ENCODE measurements at places on chromosomes 7 and 10.

GRCh38 chr7:113282875-113283274, 164.5 kb upstream of the SMIM30 start:
- DNase-seq: no peak

DNA sequence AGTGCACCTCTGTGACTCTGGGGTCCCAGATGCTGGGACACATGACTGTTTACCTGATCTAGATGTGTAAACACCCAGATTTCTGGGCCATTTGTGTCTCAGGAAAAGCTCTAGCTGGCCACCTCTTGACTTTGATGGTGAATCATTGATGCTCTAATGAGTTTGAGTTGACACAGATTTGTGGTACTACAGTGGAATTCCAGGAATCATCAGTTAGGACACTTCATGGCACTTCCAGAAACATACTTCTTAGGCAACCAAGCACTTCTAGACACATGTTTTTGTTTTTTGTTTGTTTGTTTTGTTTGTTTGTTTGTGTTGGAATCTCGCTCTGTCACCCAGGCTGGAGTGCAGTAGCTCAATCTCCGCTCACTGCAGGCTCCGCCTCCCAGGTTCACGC, 302.2 kb upstream of the ZMIZ1 start:
- DNase-seq: no peak

DNA sequence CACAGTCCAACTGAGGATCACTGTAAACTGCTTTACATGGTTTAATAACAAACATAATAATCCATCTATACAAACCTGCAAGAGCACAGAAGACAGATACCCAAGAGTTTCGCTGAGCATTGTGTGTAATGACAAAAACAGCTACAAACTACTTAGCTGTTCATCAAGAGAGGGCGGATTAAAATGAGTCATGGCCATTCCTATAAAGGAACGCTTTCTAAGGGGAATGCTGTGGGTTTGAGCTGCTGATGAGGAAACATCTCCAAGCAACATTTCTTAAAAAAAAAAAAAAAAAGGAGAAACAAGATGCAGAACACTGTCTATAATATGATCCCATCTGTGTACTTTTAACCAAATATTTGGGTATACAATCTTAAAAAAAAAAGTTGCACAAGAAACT, 33.8 kb downstream of the VOPP1 start:
- no peak for DNase-seq

GRCh38 chr7:105742787-105743186, 133.6 kb downstream of the ATXN7L1 start:
- no peak for DNase-seq

DNA sequence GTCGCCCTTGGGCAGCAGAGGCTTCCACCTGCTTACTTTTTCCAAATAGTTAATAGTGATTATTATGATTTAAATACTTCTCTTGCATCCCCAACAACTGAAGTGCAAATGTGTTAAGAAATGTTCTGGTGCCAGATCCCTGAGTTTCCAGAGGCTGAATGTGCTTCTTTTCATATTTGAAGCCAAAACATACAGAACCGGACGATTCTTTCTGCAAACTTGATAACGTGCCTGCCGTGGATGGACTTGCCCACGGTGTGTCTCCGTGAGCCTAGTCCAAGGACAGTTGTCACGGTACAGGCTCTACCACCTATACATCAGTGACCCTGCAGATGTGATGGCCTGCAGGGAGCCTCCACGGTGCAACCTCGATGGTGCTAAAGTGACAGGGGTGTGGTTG, 198.6 kb upstream of the LYZL2 start:
- DNase-seq: no peak

DNA sequence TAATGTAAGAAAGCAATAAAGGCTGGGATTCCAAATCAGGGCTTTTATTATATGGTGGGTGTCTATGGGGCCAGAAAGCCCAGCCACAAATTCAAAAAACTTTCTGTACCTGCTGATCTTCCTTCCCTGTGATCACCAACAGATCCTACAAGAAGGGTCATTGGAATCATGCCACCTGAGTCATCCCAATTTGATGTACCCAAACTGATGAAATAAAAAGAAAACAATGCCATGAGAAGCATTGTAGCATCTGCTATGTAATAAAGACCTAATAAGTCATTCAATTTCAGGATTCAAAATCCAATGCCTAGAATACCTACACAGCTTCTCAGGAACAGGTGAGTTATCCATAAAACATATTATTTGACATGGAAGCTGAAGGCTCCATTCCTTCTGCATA, 228.8 kb downstream of the DKK1 start:
- DNase-seq: no peak

GRCh38 chr7:98913612-98914011, 35.3 kb downstream of the TRRAP start:
- DNase-seq: no peak

- DNase-seq: no peak
Measured at GRCh38 chr10:76447578-76447977, 1016.2 kb downstream of the LRMDA start.

- no peak for DNase-seq
Measured at GRCh38 chr7:157589680-157590079, 252.9 kb downstream of the DNAJB6 start.

DNA sequence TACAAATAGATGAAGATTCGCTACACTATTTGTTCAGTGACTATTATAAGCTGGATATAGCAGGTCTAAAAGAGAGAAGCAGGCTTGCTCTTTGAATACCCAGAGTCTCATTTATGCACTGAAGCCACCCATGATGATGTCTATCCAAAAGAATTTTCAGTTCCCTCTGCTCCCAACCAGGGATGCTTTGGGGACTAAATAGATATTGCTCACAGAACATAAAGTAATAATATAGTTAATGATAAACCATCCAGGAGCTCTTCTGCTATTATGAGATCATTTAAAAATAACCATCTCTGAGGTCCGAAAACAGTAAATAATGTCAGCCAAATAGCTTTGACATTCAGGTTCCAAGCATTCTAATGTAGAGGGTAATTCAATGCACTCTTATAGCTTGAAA, 875.4 kb downstream of the SORCS3 start:
- no peak for DNase-seq

- DNase-seq: no peak
Measured at GRCh38 chr7:137965942-137966640, 35.8 kb downstream of the CREB3L2 start.

DNA sequence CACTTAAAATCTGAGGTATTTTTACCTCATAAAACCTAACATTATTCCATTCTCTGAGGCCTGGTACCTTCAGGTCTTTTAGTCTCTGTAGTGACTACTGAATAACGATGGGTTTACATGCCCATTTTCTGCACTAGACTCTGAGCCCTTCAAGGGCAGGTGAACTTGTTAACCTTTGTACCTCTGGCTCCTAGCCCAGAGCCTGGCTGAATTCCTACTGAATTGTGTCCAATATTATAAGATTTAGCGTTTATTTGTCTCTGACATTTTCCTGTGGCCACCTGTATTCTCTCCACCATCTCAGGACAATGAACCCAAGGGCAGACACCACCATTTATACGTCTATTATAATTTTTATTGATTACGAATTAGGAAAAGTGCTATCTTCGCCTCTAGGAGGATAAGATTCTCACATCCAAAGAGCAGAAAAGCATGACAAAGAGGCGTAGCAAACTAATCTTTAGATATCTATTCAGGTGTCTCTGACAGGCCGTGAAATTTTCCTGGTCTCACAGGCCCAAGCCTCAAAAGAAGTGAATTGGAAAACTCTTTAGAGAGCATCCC, 27.9 kb upstream of the HNRNPH3 start:
- no peak for DNase-seq

DNA sequence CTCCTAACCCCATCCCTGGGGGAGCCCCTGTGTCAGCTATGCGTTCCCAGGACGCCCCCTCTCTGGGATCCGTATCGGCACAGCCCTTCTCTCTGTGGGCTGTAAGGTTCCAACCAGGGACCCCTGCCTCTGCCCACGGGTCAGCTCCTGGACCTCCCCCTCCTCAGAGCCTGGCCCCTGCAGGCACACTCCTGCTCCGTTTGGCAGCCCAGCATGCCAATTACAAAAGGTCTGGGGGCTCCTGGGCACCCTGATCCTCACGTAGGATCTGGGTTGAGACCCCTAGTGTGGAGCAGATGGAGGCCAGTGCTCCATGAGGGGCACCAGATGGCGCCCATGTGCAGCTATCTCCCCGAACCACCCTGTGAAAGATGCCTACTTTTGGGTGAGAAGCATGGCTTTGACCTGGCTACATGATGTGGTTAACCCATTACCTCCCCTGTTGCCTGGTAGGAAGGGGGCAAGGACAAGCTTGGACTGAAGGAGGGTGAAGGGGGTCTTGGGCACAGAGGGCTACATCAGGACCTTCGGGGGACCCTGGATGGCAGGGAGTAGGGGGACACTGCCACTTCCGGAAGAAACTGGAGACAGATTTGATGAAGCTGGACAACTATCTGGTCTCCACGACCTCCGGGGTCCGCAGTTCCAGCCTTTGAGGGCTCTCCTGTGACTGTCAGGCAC, 9.0 kb downstream of the TACR2 start:
- no peak for DNase-seq

GRCh38 chr10:93379731-93380575, 102.2 kb downstream of the MYOF start:
- DNase-seq: no peak

DNA sequence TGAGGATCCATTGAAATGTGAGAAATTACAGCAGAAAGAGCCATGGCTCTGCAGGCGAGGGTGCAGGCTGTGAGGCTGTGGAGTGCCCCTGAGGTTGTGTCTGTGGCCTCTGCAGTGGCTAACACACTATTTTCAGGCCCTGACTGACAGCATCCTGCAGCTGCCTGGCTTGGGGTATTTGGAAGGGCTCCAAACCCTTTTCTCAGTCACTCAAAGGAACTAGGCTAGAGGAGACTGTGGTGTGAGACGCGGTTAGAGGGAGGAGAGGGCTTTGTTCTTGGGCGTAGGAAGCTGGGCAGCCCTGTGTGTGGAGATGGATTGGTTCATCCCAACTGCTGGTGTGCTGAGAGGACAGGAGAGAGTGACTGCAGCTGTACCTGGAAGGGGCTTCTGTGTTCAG, 134.9 kb downstream of the RAMP3 start:
- no peak for DNase-seq

- DNase-seq: no peak
Measured at GRCh38 chr10:74036474-74036873, 38.6 kb downstream of the VCL start.

DNA sequence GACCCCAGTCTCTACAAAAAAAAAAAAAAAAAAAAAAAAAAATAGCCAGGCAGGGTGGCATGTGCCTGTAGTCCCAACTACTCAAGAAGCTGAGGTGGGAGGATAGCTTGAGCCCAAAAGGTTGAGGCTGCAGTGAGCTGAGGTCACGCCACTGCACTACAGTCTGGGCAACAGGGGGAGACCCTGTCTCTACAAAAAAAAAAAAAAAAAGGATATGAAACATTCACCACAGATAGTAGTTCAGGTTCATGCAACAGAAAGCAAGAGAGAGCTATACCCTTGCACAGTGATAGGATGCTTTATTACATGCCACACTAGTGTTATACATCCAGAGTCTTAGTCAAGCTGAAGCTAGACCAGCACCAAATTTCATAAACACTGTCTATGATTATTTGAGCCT, 148.4 kb upstream of the KAT6B start:
- DNase-seq: no peak

DNA sequence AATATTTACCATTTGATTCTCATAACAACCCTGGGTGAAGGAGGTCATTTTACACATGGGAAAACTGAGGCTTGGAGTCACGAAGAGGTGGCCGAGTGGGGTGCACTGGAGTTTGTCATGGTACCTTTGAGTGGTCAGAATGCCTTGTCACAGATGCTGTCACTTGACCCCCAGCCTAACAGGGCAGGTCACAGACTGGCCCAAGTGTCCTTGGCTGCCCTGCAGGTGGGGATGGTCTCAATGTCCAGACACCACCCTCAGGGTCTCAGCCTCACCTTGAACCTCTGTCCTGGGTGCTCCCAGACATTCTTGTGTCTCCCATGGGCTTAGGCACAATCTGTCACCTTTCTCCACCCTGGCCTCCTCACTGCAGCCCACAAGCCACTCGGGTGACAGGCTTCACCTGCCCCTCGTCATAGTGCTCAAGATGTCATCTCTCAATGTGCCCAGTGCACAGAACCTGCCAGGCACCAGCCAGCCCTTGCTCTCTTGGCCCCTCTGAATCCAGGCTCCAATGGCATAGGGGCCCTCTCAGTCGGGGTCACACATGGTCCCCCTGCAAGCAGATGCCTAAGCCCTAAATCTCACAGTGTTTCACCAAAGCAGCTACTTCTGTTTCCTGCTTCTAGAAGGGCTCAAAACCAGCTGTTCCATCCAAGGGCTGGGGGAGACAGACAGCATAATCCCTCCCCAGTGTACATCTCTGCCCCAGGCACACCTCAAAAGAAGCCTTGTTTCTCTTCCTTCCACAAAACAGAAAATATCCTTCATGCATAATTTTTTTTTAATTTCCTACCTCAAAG, 76.8 kb upstream of the NANOS1 start:
- no peak for DNase-seq

DNA sequence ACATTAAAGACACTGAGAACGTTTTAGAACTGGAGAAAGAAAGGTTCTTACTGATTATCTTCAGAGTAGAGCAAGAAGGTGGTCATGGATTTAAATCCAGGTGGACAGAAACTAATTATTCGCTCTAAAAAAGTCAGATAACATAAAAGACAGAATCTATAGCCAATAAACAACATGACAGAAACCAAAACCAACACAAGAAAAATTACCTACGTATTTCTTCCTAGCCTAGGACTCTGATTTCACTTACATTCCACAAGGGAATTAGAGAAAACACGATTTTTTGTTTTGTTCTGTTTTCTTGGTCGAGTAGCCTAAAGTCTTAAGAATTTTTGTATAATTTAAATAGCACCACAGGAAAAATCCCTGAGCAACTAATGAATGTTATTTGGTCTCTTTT, 15.1 kb downstream of the CPA1 start:
- DNase-seq: no peak

DNA sequence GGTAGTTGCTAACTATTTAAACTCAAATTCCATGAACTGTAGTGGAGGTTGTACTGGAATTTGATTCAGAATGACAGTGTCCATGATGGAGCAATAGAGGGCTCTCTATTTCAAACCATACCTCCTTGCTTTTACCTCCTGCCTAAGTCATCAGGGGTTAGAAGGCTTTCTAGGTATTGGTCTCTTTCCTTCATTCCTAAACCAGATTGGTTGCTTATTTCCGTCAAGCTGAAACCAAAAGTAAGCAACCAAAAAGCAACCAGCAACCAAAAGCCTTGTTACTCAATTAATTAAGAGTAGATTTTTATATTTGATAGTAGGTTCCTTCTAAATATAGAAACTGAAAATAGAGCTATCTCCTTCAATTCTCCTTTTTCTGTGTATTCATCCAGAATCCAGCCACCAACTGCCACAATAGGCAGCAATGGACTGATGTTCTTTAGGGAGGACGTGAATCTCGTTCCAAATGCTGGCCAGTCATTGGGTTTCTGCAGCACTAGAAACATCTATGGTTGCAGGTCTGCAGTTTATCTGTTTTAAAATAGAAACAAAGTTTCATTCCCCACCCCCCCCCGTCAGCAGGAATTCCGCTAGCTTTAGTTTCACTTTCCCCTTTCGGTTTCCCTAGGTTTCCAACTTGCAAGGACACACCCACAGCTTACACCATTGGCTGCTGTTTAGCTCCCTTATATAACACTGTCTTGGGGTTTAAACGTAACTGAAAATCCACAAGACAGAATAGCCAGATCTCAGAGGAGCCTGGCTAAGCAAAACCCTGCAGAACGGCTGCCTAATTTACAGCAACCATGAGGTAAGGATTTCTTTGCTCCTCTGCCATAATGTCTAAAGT, at the start of gene IFIT1:
IFIT1 (plus strand) TSS at position 717 of the 850 bp plus-strand sequence; CDS start at position 807, 90 bp downstream.
- DNase-seq: no peak
